HT1080 (cell line): ENCODE measurements at places on chromosomes 1 and 21.

DNA sequence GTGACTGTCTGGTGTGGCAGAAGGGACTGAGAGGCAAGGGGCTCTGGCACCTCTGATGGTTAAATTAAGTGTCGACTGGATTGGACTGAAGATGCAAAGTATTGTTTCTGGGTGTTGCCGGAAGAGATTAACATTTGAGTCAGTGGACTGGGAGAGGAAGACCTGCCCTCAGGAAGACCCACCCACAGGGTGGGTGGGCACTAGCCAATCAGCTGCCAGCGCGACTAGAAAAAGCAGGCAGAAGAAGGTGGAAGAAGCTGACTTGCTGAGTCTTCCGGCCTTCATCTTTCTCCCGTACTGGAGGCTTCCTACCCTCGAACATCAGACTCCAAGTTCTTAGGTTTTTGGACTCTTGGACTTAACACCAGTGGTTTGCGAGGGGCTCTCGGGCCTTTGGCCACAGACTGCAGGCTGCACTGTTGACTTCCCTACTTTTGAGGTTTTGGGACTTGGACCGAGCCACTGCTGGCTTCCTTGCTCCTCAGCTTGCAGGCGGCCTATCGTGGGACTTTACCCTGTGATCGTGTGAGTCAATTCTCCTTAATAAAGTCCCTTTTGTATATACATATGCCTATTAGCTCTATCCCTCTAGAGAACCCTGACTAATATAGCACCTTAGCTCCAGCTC is 79.6 kb downstream of the KAZN start:
- DNase-seq: peak; percentile 5

- DNase-seq: no peak
Observed at GRCh38 chr21:44324854-44325107, 14.4 kb downstream of the CFAP410 start.

- no peak for DNase-seq
Observed at GRCh38 chr1:108140177-108140576, 60.0 kb downstream of the SLC25A24 start.

DNA sequence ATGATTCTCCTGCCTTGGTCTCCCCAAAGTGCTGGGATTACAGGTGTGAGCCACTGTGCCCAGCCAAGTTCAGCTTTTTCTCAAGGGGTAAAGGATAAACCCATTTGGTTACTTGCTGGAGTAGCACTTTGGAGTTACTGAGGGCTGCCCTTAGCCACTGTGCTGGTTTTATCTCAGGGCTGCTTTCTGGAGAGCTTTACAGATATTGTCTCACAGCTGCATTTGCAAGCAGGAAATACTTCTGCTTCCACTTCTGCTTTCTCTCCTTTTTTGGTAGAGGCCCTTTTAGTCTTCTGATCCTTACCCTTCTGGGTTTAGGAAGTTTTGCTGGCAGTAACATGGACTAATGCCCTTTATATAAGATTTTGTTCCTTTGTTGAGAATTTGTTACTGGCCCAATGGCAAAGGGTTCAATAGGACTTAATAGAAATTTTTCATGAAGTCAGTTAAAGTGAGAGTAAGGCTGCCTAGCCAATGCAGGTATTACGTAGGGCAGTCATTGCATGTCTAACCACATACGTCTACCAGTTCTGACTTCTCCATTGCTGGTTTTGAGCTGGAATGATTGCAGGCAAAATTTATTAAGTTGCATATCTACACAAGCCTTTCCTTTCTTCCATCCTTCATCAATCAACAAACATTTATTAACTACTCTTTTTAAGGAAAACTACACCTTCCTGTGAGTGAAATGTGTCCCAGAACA is 24.4 kb downstream of the CAP1 start:
- no peak for DNase-seq

- DNase-seq: peak; percentile 92
Observed at GRCh38 chr1:115426231-115426771, 88.3 kb upstream of the NGF start.

DNA sequence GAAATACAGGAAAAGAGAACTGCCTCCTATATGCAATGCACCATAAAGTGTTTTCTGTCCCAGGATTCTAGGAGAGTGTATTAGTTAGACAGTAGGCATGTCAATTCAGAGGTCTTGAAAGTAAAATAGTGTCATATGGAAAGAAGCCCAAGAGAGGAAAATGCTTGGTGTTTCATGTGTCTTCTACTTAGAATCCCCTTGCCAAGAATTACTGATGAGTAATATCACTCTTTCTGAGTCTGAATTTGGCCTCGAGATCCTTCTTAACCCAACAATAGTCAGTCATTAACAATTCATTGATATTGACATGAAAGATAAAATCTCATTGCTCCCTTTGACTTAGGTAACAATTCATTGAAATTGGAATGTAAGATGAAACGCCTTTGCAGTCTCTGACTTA is 972.2 kb downstream of the TTLL7 start:
- peak; percentile 28 for DNase-seq

DNA sequence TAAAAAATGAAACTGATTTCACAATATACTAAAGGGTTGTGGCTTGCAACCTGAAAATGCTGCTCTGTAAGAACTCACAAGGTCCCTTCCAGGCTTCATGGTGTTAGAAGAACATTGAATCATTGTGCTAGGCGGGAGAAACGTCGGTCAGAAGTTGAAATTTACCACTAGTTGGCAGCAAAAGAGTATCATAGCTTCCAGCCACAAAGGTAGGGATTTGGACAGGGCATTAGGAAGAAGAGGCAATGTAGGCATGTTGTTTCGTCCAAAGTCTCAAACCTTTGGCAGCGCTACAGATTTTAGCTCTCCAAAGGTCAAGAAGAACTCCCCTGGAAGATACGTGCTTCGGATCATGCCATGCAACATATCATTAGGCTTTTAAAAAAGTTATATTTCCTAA is 62.5 kb upstream of the ZP4 start:
- peak; percentile 39 for DNase-seq
